Hypothalamus (tissue), 51 donors: ENCODE measurements at places on chromosomes 7 and 10.

GRCh38 chr10:48701139-48701901 is 16.6 kb downstream of the WDFY4 start:
- DNase-seq, result no peak

GRCh38 chr7:2680792-2681490 is 7.1 kb upstream of the AMZ1 start:
- peak; percentile 79 for DNase-seq

DNA sequence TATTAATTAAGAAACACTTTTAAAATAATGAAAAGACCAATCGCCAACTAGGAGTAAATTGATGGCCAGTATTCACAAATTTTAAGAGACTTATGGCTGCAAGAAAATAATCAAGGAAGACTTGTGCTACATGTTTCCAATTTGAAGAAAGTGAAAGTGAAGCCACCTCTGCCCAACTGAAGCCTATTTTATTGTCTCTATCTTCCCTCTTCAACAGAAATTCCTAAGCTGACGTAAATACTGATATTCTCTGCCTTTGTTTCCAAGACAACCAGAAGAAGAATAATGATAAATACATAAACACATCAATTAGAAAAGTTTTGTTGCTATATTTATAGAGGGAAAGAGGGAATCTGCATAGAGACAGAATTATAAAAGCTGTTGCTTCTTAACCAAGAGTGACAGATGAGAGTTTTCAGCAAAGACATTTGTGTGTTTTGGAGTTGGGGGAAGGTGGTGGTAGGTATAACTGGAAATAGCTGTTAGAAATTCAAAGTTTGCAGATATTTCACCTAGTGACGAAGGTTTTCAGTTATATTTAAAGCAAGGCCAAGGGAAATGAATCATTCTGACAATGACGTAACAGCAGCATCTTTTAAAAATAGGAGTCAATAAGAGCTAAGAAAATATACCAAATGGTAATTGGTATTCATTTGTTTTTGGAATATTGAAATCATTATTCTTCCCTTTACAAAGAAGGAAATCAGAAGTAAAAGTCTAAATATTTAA is 576.6 kb upstream of the SORCS1 start:
- DNase-seq, result no peak

GRCh38 chr7:5690931-5691473 is 90.5 kb downstream of the RNF216 start:
- DNase-seq, result peak; percentile 28
